ENCODE measurements at places on chromosomes 11 and 22. TPM values are rescaled to one million over a fixed set of nuclear protein-coding genes. Genes with fewer than 3 reads are reported as not detected.

DNA sequence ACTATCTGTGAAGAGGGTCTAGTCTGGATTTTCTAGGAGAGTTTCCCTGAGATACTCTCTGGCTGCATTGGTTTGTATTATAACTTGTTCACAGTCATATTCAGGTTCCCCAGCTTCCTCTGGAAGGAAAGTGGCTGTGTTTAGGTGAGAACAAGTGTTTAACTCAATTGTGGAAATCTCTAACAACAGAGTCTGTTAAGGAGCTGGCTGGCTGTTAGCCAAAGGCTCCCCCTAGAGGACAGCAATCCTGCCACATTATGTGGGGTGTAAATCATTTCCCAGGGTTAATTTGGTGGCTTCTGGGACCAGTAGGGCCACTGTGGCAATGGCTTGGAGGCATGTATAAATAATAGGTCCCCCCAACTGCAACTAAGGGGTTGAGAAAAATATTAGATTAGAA lies 18.4 kb downstream of the MS4A6E start:
- H3K4me1 ChIP-seq = no peaks in the 10 kb centered on the region
- no peak overlapping the region for H3K27ac ChIP-seq
- no peaks in the 10 kb centered on the region for H3K36me3 ChIP-seq
- peak; percentile 31 for DNase-seq

- no peak for DNase-seq
- H3K27me3 ChIP-seq = no peaks in the 10 kb centered on the region
- H3K4me3 ChIP-seq = no peak overlapping the region
- H3K36me3 ChIP-seq = no peaks in the 10 kb centered on the region
Observed at GRCh38 chr11:35096723-35097122, 42.2 kb upstream of the CD44 start.

GRCh38 chr11:92837595-92837994 lies 131.9 kb upstream of the MTNR1B start:
- no peaks in the 10 kb centered on the region for H3K27me3 ChIP-seq
- no peak overlapping the region for H3K4me3 ChIP-seq
- DNase-seq = no peak
- H3K4me1 ChIP-seq = no peaks in the 10 kb centered on the region
- H3K27ac ChIP-seq = no peak overlapping the region
- no peaks in the 10 kb centered on the region for H3K36me3 ChIP-seq

GRCh38 chr11:97502201-97502600 lies 1112.4 kb downstream of the JRKL start:
- H3K4me1 ChIP-seq = no peaks in the 10 kb centered on the region
- no peak overlapping the region for H3K4me3 ChIP-seq
- no peak overlapping the region for H3K27ac ChIP-seq
- no peak for DNase-seq
- no peaks in the 10 kb centered on the region for H3K36me3 ChIP-seq

DNA sequence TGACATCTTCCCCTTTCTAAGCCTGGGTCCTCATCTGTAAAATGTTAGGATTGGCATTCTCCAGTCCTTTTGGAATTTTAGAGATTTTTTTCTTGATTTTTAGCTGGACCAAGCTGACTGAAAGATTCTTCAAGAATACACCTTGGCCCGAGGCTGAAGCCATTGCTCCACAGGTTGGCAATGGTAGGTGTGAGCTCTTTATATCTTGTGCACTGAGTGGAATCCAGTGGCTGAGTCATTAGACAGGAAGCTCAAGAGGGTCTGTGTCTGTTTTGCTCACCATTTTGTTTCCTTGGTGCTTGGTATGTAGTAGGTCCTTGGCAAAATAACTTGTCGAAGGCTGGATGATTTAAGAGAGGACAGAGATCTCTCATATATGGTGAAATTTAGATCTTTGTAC lies 6.2 kb downstream of the EIF3L start:
- H3K27ac ChIP-seq = peak overlapping the region; percentile 74
- DNase-seq = no peak
- no peaks in the 10 kb centered on the region for H3K27me3 ChIP-seq
- no peak overlapping the region for H3K4me3 ChIP-seq

DNA sequence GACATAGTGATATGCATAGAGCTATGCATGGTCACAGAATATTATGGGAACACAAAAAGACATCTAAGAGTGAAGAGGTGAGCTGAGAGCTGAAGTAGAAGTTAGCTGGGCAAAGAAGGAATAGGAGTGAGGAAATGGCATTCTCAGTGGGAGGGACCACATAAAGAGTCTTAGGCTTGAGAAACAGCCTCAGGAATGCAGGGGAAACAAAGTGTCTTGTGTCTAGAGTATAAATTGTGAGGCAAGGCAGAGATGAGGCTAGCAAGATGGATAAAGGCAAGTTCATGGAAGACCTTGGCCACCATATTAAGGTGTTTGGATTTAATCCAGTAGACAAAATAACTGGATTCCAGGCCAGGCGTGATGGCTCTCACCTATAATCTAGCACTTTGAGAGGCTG lies 40.6 kb upstream of the CRTAM start:
- H3K4me3 ChIP-seq = no peak overlapping the region
- no peak overlapping the region for H3K27ac ChIP-seq
- H3K27me3 ChIP-seq = no peaks in the 10 kb centered on the region
- no peak for DNase-seq
- H3K36me3 ChIP-seq = no peaks in the 10 kb centered on the region

Gene OR6T1
- total RNA-seq = not detected

DNA sequence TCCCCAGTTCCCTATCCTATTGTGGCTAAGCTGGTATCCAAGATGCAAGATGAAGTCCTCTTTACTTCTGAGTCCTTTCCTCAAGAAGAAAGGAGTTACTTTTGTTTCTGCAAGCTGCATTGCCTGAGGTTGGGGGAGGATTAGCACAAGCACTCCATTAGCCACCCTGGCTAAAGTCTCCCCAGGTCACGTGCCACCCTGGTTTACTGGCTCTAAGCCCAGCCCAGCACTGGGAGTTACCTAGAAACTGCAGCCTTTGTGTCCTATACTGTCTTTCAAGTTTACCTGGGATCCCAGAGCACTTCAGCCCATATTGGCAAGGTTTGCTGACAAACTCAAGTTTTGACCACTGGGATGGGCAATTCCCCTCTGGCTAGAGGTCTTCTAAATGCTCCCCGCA lies 78.4 kb upstream of the DBX1 start:
- H3K4me1 ChIP-seq = no peaks in the 10 kb centered on the region
- H3K36me3 ChIP-seq = no peaks in the 10 kb centered on the region
- peak; percentile 25 for DNase-seq

- no peak overlapping the region for H3K27ac ChIP-seq
- H3K4me3 ChIP-seq = no peak overlapping the region
- H3K27me3 ChIP-seq = no peaks in the 10 kb centered on the region
- DNase-seq = no peak
Observed at GRCh38 chr11:134388590-134388989, 23.5 kb downstream of the B3GAT1 start.

DNA sequence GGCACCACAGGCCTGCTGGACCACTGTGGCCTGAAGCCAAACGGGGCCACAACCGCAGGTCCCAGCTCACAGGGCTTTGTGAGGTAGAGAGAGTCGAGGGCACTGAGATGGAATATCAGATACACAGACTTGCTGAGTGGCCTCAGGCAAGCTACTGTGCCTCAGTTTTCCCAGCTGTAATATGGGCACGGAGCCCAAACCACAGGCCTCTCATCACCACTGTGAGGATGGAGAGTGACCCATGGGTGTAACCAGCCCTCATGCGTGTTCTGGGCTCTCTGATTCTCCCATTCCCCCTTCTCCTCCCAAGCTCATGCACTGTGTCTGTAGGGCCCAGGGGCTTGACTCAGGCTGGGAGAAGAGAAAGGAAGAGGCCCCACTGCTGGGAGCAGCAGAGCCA lies 4.2 kb downstream of the UNC93B1 start:
- no peaks in the 10 kb centered on the region for H3K4me1 ChIP-seq
- no peak for DNase-seq
- H3K36me3 ChIP-seq = no peaks in the 10 kb centered on the region
- no peak overlapping the region for H3K27ac ChIP-seq
- no peak overlapping the region for H3K4me3 ChIP-seq
- no peaks in the 10 kb centered on the region for H3K27me3 ChIP-seq

GRCh38 chr11:86671531-86672006 lies 847 bp downstream of the ME3 start:
- no peaks in the 10 kb centered on the region for H3K27me3 ChIP-seq
- peak; percentile 52 for DNase-seq
- no peaks in the 10 kb centered on the region for H3K36me3 ChIP-seq
- H3K27ac ChIP-seq = peak overlapping the region; percentile 89
- peak overlapping the region; percentile 68 for H3K4me3 ChIP-seq
- peaks cover 6% of the 10 kb centered on the region for H3K4me1 ChIP-seq

Gene HPX
- total RNA-seq = 4.1 TPM

Gene OR56A1
- total RNA-seq = not detected

Gene FGF3
- total RNA-seq = not detected

- DNase-seq = no peak
- H3K4me1 ChIP-seq = peaks cover 6% of the 10 kb centered on the region
- no peak overlapping the region for H3K4me3 ChIP-seq
- no peaks in the 10 kb centered on the region for H3K27me3 ChIP-seq
Observed at GRCh38 chr11:102476069-102476468, 23.5 kb upstream of the TMEM123 start.

GRCh38 chr11:9177438-9178091 lies 86.2 kb upstream of the SCUBE2 start:
- DNase-seq = no peak
- H3K4me1 ChIP-seq = no peaks in the 10 kb centered on the region
- no peak overlapping the region for H3K27ac ChIP-seq
- H3K36me3 ChIP-seq = peaks cover 6% of the 10 kb centered on the region
- no peaks in the 10 kb centered on the region for H3K27me3 ChIP-seq
- H3K4me3 ChIP-seq = no peak overlapping the region

Gene UBQLN3
- total RNA-seq = not detected

DNA sequence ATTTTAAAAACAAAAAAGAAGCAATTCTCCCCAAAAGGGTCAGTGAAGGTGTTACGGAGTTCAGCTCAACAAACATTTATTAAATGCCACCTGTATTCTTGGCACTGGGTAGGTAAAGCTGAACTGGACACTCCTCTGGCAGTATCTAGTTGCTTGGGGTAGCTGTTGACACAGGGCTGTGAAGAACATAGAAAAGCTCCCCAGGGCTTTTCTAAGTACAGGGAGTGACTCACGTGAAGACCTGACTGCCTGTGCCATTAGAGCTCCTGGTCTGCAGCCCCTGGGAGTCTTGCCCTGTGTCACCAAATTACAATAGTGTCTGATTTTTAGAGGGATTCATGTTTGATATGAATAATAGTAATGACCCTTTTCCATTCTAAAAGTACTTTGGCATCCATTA lies 43.6 kb downstream of the COA4 start:
- no peak for DNase-seq
- H3K27ac ChIP-seq = no peak overlapping the region
- no peaks in the 10 kb centered on the region for H3K36me3 ChIP-seq
- no peaks in the 10 kb centered on the region for H3K27me3 ChIP-seq

Gene NPTXR
- total RNA-seq = 6.4 TPM

DNA sequence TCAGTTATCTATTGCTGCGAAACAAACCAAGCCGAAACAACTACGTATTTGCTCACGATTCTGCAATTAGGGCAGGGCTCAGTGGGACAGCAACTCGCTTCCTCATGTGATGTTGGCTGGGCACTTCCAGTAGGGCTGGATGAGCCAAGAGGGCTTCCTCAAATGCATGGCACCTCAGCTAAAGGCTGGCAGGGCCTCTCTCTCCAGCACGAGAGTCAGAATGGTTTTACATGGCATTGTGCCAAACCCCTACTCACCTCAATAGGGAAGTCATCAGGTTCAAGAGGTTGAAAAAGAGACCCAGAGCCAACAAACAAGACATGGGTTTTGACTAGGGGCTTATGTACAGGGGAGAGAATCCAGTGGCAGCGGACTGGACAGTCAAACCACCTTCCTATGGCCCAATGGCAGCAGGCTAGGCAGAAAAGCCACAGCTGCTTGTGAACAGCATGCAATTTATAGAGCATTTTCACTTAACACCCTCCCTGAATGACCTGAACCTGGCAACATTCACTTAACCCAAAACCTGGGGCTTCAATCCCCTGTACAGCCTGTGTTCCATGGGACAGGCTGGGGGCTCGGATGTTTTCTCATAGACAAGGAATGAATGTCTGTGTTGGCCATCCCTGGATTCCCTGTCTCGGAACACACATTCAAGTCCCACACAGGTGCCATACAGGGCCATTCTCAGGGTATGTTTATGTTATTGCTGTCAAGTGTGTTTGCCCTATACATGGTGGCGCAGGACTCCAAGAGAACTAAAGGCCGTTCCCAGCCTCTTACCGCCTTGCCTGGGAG lies 154.2 kb upstream of the NAV2 start:
- DNase-seq = no peak
- H3K36me3 ChIP-seq = no peaks in the 10 kb centered on the region
- no peak overlapping the region for H3K27ac ChIP-seq
- no peak overlapping the region for H3K4me3 ChIP-seq

GRCh38 chr11:1157645-1158591 lies at the start of gene MUC5AC:
TSS of gene MUC5AC (plus strand) at chr11:1157953. CDS start at chr11:1158000, 47 bp downstream.
- H3K4me1 ChIP-seq = no peaks in the 10 kb centered on the region
- H3K4me3 ChIP-seq = no peak within 1 kb of the TSS
- H3K27me3 ChIP-seq = no peaks in the 10 kb centered on the region
- H3K27ac ChIP-seq = no peak within 1 kb of the TSS
- H3K36me3 ChIP-seq = no peaks in the 10 kb centered on the region
- DNase-seq = peak; percentile 31

- DNase-seq = no peak
- H3K36me3 ChIP-seq = no peaks in the 10 kb centered on the region
- H3K4me3 ChIP-seq = no peak overlapping the region
- no peaks in the 10 kb centered on the region for H3K4me1 ChIP-seq
- no peaks in the 10 kb centered on the region for H3K27me3 ChIP-seq
- H3K27ac ChIP-seq = no peak overlapping the region
Observed at GRCh38 chr11:79179087-79179486, 261.7 kb downstream of the TENM4 start.

- H3K27ac ChIP-seq = no peak overlapping the region
- H3K4me1 ChIP-seq = no peaks in the 10 kb centered on the region
- no peak for DNase-seq
- H3K4me3 ChIP-seq = no peak overlapping the region
- no peaks in the 10 kb centered on the region for H3K27me3 ChIP-seq
- no peaks in the 10 kb centered on the region for H3K36me3 ChIP-seq
Observed at GRCh38 chr11:27291302-27291889, 71.6 kb downstream of the CCDC34 start.

Gene SHISAL1
- total RNA-seq = 0.46 TPM

Gene TUBA8
- 1.6 TPM for total RNA-seq

Gene IZUMO1R
- not detected for total RNA-seq

GRCh38 chr11:120612513-120613263 lies 101.1 kb downstream of the GRIK4 start:
- no peaks in the 10 kb centered on the region for H3K36me3 ChIP-seq
- DNase-seq = no peak
- no peak overlapping the region for H3K4me3 ChIP-seq
- H3K4me1 ChIP-seq = no peaks in the 10 kb centered on the region
- no peak overlapping the region for H3K27ac ChIP-seq
- H3K27me3 ChIP-seq = no peaks in the 10 kb centered on the region

GRCh38 chr11:105389952-105390351 lies 219.9 kb upstream of the GRIA4 start:
- H3K27me3 ChIP-seq = no peaks in the 10 kb centered on the region
- DNase-seq = no peak
- H3K27ac ChIP-seq = no peak overlapping the region
- H3K4me1 ChIP-seq = no peaks in the 10 kb centered on the region
- H3K36me3 ChIP-seq = no peaks in the 10 kb centered on the region

All from pancreas (tissue), 10 donors.